ENCODE measurements at places on chromosomes 6 and 20. TPM values are rescaled to one million over a fixed set of nuclear protein-coding genes. Genes with fewer than 3 reads are reported as not detected.
A peak's percentile ranks its signal among the peaks of the same experiment; 100 is the strongest.

DNA sequence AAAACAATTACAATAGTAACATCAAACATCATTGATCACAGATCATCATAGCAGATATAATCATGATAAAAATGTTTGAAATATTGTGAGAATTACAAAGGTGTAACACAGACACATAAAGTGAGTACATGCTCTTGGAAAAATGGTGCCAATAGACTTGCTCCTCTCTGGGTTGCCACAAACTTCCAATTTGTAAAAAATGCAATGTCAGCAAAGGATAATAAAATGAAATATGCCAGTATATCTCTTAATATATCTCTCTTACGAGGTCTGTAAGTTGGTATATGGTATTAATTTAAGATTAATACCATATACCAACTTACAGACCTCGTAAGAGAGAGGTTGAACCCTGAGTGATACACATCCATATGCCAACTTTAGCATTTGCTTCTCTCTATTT lies 13.4 kb upstream of the CST3 start:
- H3K27ac ChIP-seq: no peak overlapping the region
- H3K27me3 ChIP-seq: no peaks in the 10 kb centered on the region
- no peaks in the 10 kb centered on the region for H3K36me3 ChIP-seq
- no peak overlapping the region for H3K4me3 ChIP-seq
- H3K4me1 ChIP-seq: peaks cover under 1% of the 10 kb centered on the region

DNA sequence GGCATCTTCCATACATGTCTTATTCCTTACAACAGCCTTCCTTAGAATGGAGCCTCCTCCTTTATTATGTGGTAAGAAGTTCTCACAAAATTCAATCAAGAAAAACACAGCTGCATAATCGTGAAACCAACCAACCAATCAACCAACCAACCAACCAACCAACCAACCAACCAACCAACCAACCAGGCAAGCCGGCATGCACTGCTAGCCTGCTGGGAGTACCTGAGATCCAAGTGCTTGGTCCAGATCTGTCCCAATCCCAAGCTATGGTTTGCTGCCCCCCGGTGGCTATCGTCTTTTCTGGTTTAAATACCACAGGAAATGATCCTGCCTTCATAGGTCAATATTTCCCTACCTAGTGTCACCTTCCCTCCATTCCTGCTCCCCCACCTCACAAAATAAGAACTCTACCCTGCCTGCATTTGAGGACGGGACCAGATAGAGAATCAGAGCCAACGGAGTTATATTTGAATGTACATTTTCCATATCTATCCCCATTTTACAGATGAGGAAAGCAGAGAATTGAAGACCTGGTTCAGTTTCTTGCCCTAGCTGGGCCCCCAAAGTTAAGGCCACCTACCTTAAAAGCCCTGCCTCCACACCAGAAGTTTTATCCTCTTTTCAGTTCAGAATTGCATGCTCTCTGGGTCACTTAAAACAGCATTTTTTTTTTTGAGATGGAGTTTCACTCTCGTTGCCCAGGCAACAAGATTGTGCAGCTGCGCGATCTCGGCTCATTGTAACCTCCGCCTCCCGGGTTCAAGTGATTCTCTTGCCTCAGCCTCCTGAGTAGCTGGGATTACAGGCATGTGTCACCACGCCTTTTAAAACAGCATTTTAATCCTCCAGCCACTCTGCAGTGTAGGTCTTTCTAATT lies 27.1 kb downstream of the RAB44 start:
- no peak overlapping the region for H3K27ac ChIP-seq
- no peaks in the 10 kb centered on the region for H3K27me3 ChIP-seq
- H3K36me3 ChIP-seq: no peaks in the 10 kb centered on the region
- DNase-seq: peak; percentile 60
- peaks cover 5% of the 10 kb centered on the region for H3K4me1 ChIP-seq

GRCh38 chr6:169212436-169212835 lies 41.2 kb downstream of the THBS2 start:
- H3K27ac ChIP-seq: no peak overlapping the region
- DNase-seq: no peak
- peaks cover 11% of the 10 kb centered on the region for H3K4me1 ChIP-seq
- no peaks in the 10 kb centered on the region for H3K27me3 ChIP-seq
- H3K4me3 ChIP-seq: peak overlapping the region; percentile 5

- H3K36me3 ChIP-seq: peaks cover 28% of the 10 kb centered on the region
- H3K27ac ChIP-seq: peak overlapping the region; percentile 82
- H3K27me3 ChIP-seq: no peaks in the 10 kb centered on the region
- no peak overlapping the region for H3K4me3 ChIP-seq
- DNase-seq: no peak
- H3K4me1 ChIP-seq: peaks cover 24% of the 10 kb centered on the region
Measured at GRCh38 chr20:47568019-47568418, 66.3 kb downstream of the NCOA3 start.

DNA sequence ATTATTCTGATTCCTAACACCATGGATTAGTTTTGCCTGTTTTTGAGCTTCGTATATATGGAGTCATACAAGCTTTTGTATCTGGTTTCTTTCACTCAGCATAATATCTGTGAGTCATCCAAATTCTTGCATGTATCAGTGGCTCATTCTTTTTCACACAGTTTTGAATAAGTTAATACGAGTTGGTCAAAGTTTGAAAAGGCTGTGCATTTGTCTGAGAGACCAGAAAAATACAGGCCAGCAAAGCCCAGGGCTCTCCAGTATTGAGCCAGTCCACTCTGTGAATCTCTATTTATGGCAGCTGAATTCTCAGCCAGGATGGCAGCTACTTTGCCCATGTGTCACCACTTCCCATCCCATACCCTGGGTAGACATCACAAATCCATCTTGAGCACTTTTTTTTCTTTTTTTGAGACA lies 7.2 kb upstream of the CHMP4B start:
- H3K36me3 ChIP-seq: no peaks in the 10 kb centered on the region
- no peak overlapping the region for H3K4me3 ChIP-seq
- H3K27me3 ChIP-seq: no peaks in the 10 kb centered on the region
- peaks cover 4% of the 10 kb centered on the region for H3K4me1 ChIP-seq

GRCh38 chr6:17656644-17657043 lies 50.1 kb downstream of the NUP153 start:
- no peaks in the 10 kb centered on the region for H3K27me3 ChIP-seq
- no peak overlapping the region for H3K27ac ChIP-seq
- no peak overlapping the region for H3K4me3 ChIP-seq
- peaks cover 41% of the 10 kb centered on the region for H3K36me3 ChIP-seq
- peaks cover 2% of the 10 kb centered on the region for H3K4me1 ChIP-seq

DNA sequence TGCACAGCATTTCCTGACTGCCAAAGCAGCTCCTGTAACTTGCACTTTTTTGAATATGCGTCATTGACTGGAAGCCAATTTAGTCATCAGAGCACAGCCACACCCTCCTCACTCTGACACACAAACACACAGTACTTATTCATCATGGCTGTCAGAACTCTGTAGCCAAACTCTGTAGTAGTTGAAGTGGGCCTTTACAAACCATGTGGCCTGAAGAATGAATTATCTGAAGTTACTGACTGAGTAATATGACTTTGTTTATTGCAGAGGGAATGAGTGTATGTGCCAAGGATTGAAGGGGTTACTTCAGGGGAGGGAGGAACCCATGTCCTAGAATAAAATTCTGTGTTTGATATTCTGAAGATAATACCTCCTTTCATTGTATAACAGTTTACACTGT lies 102.7 kb downstream of the FIG4 start:
- peaks cover 19% of the 10 kb centered on the region for H3K36me3 ChIP-seq
- H3K27me3 ChIP-seq: no peaks in the 10 kb centered on the region
- no peak overlapping the region for H3K4me3 ChIP-seq
- peak overlapping the region; percentile 27 for H3K27ac ChIP-seq
- peaks cover 30% of the 10 kb centered on the region for H3K4me1 ChIP-seq

GRCh38 chr6:22271081-22271480 lies 25.8 kb downstream of the PRL start:
- peaks cover 10% of the 10 kb centered on the region for H3K4me1 ChIP-seq
- H3K4me3 ChIP-seq: no peak overlapping the region
- H3K27ac ChIP-seq: no peak overlapping the region

- H3K4me1 ChIP-seq: peaks cover 4% of the 10 kb centered on the region
- DNase-seq: no peak
- no peak overlapping the region for H3K27ac ChIP-seq
- H3K27me3 ChIP-seq: peaks cover 93% of the 10 kb centered on the region
Measured at GRCh38 chr20:23043376-23043775, 6.1 kb downstream of the THBD start.

- no peaks in the 10 kb centered on the region for H3K36me3 ChIP-seq
- no peak for DNase-seq
- H3K27me3 ChIP-seq: peaks cover 7% of the 10 kb centered on the region
- no peak overlapping the region for H3K4me3 ChIP-seq
- no peak overlapping the region for H3K27ac ChIP-seq
Measured at GRCh38 chr20:48754292-48754691, 73.5 kb downstream of the PREX1 start.

The VSX1 gene
- not detected for total RNA-seq
